ENCODE measurements at places on chromosomes 7 and 10.

DNA sequence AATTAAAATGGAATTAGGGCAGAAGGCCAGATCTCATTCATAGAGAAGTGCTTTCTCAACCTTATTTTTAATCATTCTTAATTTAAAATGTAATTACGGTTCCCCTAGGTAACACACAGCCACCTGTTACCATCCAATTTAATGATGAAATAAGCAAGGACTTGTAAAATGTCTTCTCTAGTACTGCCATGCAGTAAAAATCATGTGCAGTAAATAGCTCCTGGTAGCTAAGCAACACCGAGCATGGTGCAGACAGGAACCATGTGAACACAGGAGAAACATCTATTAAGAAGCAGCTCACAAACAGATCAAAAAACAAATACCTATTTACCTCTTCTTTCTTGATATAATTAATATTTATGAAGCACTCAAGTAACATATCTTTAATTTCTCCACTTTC, 15.1 kb downstream of the NCAPG2 start:
- DNase-seq, result no peak

DNA sequence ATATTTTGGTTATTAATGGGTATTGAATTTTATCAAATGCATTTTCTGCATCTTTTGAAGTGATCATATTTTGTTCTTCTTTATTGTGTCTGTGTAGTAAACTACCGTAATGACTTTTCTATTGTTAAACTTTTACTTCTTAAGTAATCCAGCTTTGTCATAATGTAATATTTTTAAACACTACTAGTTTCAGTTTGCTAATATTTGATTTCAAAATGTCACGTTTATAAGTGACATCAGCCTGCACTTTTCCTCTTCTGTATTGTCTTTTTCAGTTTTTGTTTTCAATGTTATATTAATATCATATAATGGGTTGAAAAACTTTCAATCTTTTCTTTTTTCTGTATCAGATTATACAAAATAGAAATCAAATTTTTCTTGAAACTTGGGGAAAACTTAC, 71.6 kb upstream of the ANKRD1 start:
- no peak for DNase-seq

DNA sequence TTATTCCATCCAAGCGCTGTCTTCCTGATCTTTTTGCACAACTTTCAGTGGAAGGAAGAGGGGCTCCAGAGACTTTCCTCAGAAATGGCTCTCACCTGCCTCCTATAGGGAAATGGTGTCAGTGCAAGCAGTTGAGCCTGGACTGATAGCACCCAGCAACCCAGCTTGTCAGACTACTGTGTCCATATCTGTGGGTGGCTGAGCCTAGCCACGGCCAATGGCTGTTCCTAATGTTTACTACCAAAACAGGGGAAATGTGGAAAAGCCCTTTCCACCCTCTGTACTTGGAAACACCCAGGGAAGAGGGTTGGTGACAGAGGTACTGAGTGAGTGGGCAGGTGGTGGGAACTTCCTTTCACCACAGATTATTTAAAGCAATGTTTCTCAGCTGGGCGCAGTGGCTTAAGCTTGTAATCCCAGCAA, 4.3 kb upstream of the YKT6 start:
- no peak for DNase-seq

GRCh38 chr7:50962962-50963374, 180.3 kb upstream of the GRB10 start:
- no peak for DNase-seq

DNA sequence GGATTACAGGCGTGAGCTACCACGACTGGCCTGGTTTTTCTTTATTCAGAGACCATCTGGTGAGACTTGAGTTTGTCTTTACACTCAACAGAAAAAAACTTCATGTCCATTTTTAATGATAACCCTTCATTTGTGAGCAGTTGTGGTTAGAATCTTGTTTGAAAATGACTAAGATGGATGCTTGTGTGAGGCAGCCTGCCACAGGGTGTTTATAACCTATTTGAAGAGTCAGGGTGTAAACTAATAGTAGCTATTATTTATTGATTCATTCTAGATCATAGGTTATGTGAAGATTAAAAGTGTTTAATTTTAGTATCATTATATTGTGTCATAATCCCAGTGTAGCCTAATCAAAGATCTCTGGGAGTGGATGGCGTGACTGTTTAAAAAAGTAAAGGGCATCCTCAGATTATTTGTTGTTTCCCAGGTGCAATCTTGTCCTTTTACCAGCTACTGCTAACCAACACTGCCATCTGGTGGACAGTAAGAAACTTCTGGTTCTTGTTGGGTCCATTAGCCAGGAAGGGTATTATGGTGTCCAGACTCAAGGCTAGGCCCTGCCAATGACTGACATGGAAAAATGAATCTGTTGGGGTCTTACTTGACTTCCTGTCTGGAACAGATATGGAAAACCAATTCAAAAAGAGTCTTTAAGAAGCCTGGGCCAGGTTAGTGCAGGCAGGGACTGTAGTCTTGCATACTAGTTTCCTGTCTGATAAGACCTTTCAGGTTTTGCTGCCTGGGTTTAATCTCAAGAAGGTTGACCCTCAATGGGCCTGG, 24.9 kb downstream of the NRBF2 start:
- no peak for DNase-seq

- no peak for DNase-seq
Measured at GRCh38 chr7:988426-988911, 5.5 kb downstream of the CYP2W1 start.

DNA sequence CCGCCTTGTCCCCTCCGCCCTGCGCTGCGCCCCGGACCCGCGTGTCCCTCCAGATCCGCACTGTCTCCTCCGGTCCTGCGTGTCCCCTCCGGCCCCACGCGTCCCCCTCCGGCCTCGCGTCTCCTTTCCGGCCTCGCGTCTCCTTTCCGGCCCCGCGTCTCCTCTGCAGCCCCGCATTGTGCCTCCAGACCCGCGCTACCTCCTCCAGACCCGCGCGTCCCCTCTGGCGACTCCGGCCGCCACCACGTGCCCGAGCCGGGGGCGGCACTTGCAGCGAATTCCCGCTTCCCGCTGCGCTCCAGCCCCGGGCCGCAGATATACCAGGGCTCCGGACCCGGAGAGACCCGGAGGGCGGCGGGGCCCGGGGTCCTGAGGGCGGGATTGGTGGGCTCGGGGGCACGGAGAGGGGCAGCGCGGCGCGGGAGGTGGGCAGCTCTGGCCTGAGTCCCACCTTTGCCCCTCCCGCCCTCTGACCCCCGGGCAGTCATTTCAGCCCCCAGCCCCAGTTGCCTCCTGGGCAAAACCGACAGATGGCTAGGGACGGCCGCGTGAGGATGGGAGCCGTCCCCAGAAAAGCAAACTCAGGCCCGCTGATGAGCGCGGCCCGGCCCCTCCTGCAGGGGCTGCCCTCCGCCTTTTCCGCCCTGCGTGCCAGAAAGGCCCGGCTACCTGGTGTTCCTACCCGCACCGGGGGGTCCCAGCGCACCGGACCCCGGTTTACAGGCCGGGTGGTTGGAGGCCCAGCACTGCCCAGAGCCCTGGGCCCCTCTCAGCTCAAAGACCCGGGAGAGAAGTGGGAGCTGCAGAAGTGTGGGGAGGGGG, 56.5 kb downstream of the RBM17 start:
- DNase-seq, result no peak

DNA sequence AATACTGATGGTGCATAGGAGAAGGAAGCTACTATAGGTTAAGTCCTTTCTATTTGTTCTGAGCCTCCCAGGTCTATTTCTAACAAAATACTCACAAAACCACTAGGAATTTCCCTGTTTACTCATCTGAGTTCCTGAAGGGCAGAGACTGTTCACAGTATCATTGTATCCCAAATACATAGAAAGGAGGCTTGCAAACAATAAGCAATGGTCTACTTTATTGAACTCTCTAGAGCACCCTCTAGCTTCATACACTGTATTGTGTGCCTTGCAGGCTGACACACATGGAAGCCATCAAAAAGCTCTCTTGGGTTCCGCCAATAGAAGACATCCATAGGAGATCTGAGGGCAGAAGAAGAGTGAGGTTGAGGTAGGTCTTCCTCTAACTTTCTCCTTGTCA, 826.1 kb downstream of the GRM8 start:
- no peak for DNase-seq

DNA sequence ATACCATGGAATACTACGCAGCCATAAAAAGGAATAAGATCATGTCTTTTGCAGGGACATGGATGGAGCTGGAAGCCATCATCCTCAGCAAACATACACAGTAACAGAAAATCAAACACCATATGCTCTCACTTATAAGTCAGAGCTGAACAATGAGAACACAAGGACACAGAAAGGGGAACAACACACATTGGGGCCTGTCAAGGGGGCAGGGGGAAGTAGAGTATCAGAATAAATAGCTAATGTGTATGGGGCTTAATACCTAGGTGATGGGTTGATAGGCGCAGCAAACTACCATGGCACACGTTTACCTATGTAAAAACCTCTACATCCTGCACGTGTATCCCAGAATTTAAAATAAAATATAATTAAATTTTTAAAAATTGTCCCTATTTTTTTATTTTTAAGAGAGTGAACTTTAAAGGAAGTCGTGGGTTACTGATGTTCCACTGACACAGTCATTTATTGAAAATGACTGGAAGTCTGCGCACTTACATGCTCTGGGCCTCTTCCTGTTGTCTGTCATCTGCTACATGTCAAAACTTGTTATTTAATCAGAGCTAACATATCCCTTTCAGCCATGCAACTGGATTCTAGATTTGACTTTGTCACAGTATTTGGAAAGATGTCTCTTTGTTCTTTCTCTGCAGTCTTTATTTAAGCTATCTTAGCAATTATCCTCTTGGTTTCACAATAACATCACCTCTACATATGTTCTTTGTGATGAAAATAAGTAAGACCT, 73.7 kb upstream of the ABCB5 start:
- no peak for DNase-seq

- no peak for DNase-seq
Measured at GRCh38 chr7:28729281-28729680, 228.8 kb downstream of the TRIL start.

DNA sequence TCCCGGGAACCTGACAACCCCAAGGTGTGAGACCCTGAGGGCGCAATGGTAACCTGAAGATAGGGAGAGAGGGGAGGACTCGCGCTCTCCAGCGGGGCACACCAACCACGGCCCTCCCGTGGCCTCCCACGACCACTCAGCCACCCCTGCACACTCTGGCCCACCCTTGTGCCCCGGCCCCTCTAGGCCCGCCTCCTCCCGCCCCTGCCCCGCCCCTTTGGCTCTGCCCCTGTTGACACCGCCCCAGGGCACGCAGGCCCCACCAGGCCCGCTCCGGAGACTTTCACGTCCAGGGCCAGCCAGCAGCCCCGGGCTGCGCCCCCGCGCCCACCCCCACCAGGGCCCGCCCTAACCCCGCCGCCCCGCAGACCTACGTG, 10.9 kb downstream of the ATG9B start:
- no peak for DNase-seq

GRCh38 chr7:4245866-4246470, 436.1 kb upstream of the FOXK1 start:
- DNase-seq, result no peak

DNA sequence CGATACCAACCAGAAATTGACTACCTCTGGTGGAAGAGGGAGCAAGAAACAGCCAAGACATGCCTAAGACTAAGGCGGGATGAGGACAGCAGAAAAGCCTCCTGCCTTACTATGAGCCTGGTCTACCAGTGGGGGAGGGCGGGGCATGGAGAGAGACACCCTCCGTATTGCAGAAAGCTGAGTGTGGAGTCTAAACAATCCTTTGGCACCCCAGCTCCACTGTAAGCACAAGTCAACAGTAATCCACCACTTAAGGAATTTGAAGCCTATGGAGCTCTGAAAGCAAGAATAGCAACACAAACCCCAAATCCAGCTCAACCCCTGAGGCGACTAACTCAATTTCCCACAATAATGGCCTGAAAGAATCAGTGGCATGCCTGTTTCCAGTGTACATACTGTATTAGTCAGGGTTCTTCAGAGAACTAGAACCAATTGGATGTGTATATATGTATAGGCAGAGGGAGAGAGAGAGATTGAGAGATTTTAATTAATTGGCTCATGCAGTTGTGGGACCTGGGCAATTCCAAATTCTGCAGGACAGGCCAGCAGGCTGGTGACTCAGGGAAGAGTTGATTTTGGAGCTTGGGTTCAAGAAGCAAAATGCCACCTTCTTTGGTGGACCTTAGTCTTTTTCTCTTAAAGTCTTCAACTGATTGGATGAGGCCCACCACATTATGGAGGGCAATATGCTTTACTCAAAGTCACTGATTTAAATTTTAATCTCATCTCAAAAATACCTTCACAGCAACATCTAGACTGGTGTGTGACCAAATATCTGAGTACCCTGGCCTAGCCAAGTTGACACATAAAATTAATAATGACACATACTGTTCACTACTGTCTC, 13.5 kb downstream of the PPIF start:
- no peak for DNase-seq

DNA sequence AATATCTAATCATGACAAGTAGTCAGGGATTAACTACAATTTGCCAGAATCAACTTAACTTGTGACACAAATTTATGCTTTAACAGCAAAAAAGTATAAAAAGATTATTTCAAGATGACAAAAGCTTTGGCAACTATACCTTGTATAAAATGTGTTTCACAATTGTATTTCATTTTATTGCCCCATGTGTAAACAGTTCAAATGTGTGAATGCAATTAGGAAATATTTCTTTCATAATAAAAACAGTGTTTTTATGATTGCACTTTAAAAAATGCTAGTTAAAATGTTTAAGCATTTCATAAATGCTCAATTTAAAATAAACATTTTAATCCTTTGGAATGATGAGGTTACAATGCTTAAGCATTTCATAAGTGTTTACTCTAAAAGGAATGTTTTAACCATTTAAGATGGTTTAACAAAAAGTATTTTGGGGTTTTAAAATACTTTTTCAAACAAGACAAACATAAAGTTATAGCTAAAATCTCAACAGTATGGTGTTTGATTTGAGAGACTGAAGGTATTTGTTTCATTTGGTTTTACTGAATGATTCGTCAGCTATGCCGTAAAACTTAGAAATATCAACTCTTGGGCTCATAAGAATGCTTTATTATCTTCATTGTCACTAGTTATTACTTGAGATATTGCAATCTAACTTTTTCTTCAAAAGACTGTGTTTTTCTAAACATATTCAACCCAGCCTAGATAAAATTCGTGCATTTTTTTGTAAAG, 50.1 kb downstream of the SFTPD start:
- DNase-seq, result no peak

GRCh38 chr10:71302874-71303568, 16.0 kb upstream of the SLC29A3 start:
- no peak for DNase-seq

GRCh38 chr7:603152-603951, 83.7 kb upstream of the PDGFA start:
- DNase-seq, result no peak

DNA sequence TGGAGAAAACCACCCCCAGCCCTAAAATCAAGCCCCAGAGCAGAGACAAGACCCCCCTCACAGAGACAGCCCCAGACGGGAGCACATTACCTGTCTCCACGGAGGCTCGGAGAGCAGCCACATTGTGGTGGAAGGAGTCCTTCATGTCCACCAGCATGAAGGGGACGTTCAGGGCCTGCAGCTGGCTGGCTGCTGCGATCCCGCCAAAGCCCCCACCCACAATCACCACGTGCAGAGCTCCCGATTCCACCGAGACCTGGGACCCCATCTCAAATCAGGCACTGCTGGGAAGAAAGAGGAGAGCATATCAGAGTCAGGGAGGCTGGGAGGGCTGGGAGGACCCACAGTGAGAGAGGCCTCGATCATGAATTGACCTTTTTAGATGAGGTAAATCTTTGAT, 8.8 kb downstream of the AIFM2 start:
- no peak for DNase-seq
